ENCODE measurements at places on chromosomes 11 and 22.

DNA sequence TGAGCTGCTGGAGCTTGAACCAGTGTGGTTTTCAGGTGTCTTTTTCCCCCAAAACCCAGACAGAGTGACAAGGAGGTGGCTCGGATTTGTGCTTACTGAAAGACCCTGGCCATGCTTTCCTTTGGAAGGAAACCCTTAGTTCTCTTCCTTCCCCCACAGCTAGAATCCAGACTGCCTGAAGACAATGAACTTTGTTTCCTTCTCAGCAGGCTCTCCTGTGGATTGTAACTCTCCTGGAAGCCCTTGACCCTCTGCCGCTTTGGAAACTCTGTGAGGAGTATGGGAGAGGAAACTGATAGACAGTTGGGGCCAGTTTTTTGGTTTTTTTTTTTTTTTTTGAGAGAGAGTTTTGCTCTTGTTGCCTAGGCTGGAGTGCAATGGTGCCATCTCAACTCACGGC lies 62.1 kb upstream of the SESN3 start:
- DNase-seq: no peak

DNA sequence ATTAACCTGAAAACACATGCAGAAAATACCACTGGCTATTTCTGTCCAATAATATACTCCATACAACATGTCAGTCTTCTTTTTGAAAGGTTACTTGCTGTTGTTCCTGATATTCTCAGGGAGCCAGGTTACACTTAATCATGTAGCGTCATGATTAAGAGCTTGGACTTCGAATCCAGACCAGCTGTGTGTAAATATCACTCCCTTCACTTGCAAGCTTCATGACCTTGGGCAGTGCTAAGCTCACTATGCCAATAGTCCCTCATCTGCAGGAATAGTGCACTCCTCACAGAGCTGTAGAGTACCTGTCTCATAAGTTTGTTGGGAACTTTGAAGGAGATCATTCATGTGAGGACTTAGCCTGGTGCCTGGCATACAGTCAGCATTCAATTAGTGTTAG lies 1.9 kb downstream of the HTR3B start:
- DNase-seq: no peak

GRCh38 chr11:67498544-67498972 lies 6.6 kb downstream of the PITPNM1 start:
- DNase-seq: no peak

DNA sequence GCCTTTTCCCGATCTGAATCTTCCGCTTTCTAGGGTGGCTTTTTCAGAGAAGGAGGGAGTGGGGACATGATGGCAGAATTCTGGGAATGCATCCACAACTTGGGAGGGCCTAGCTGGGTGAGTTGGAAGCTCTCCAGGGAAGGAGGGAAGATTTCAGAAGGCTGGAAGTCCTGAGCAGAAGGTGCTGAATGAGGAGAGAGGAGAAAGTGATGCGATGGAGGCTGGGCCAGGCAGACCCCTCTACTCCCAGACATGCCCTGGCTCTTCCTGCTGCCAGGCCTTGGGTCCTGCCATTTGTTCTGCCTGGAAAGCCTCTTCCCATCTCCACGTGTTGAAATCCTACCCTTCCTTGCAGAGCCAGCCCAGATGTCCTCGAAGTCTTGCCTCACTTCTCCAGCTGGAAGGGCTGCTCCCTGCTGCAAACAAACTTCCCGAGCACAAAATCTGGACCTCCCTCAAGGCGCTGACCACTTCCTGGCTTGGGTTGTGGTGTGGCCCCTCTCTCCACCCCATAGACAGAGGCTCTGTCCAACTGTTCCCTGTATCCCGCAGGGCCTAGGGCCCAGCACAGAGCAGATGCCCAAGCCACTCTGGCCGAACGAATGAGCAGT lies 16.8 kb downstream of the LRRC32 start:
- DNase-seq: no peak

- no peak for DNase-seq
Measured at GRCh38 chr22:50694766-50695420, 22.3 kb downstream of the SHANK3 start.

- no peak for DNase-seq
Measured at GRCh38 chr11:127995921-127996320, 591.4 kb downstream of the ETS1 start.

DNA sequence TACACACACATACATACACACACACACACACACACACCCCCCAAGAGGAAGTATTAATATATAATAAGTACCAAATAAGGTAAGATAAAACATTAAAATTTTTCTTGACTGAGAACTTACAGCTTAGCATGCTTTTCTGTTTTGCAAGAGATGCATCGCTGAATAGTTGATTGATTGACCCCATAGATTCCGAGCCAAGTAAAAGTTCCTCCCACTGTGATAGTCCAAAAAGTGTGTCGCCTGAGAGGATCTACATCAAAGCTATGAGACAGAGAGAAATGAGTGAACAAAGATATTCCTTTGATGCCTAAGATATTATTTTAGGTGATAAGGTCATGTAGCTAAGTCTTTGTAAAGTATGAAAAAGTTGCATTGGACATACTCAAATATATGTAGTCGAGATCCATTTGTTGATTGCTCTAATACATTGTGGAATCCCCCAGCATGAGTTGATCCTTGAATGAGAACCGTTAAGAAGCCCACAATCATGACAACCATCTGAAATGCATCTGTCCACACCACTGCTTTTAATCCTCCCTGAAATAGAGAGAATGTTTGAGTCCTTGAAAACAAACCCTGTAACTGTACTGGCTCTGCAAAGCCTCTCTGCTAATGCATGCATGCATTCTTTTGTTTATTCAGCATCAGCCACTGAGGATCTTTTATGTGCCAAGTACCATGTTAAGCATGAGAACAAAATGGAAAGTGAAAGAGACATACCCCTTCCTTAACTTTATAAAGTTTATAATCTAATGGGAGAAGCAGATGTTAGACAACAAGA lies 18.3 kb downstream of the SLC5A12 start:
- DNase-seq: no peak

GRCh38 chr22:44739024-44739423 lies 13.4 kb upstream of the ARHGAP8 start:
- DNase-seq: no peak

DNA sequence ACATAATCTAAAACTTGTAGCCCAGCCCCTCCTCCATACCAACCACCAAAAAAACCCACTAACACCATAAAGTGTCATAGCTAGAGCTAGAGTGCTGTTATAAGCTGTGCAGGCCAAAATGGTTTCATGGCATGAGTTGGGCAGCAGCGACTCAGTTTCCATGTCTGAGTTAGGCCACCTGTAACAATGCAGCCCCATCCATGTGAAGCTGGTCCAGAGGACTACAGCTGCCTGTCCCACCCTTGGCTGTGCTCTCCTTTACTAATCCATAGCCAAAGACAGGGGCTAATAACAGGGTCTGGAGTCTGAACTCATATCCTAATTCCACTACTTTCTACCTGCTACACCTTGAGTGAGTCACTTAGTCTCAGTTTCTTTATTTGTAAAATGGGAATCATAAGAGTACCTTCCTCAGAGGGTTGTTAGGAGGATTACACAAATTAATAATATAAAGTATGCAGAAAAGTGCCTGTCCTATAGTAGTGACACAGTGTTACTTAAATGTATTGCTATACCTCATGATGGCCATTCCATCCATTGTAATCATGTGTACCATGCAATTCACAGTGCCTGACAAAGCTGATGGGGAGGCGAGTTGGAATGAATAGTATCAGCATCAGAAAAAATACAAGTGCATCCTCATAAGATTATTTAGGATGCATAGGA lies 20.6 kb downstream of the KCNQ1OT1 start:
- DNase-seq: no peak

DNA sequence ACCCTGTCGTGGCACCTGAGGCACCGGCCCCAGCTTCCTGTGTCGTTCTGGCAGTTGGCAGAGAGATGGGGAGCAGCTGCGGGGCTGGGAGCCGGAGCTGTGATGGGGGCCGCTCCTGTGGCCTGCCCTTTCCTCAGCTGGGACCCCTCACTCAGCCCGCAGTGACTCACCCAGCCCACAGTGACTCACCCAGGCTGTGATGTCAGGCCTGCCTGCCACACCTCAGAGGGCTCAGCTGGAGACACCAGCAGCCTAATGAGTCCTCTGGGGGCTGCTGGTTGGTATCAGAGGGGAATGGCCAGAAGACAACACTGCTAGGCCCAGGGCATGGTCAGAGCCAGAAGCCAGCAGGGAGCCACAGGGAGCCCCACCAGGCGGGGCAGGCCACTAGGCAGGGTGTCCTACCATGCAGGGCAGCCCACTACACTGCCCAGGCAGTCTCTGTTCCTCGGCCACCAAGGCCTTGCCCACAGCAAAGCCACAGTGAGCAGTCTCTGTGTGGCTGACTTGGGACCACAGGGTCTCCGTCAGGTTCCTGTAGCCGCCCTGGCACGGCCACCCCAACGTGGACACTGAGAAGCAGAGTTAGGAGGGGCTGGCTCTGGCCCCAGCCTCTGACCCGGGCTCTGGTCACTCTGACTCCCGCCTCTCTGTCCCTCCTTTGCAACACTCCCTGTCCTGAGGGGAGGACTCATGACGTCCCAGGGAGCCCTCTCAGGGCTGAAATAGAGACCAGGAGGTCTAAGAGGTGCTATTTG lies 4.2 kb upstream of the FXYD2 start:
- DNase-seq: no peak

GRCh38 chr11:84590106-84590505 lies 1037.0 kb downstream of the DLG2 start:
- no peak for DNase-seq

- no peak for DNase-seq
Measured at GRCh38 chr22:48700566-48701295, 1126.9 kb downstream of the BRD1 start.

DNA sequence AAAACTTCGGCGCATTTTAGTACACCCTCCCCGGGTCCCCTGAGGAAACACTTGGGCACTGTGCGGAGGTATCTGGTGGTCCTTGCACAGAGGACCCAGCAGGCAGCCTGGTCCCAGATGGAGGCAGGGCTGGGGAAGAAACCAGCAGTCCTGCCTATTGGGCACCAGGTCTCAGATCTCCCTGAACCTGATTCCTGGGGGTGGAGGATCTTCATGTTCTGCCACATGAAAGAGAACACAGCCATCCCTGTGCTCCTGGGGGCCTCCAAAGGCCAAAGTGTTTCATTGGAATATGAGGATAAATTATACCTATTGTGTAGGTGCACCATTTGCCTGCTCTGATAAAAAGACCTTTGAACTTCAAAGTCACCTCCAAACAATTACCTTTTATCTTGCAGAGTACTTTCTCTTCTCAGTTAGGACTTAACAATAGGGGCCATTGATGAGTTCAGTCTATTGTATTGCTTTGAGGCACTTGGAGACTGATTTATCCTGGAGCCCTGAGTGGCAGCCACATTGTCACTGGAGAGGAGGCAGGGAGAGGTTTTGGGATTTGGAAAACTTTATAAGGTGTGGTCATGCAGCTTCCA lies 1.8 kb downstream of the RCN1 start:
- DNase-seq: no peak

- DNase-seq: peak; percentile 55
Measured at GRCh38 chr22:38238519-38239071, 34.2 kb downstream of the TMEM184B start.

GRCh38 chr22:40211476-40212054 lies 33.8 kb downstream of the TNRC6B start:
- no peak for DNase-seq

GRCh38 chr11:86669424-86669823 lies 3.0 kb downstream of the ME3 start:
- DNase-seq: no peak

- no peak for DNase-seq
Measured at GRCh38 chr11:7573558-7574296, 59.9 kb downstream of the PPFIBP2 start.

GRCh38 chr11:117941163-117941707 lies 12.0 kb upstream of the TMPRSS13 start:
- DNase-seq: no peak

GRCh38 chr11:92782806-92783205 lies 186.6 kb upstream of the MTNR1B start:
- DNase-seq: no peak

- no peak for DNase-seq
Measured at GRCh38 chr11:1826552-1827094, 8.2 kb upstream of the SYT8 start.

- no peak for DNase-seq
Measured at GRCh38 chr11:83933008-83933407, 646.8 kb upstream of the CCDC90B start.

DNA sequence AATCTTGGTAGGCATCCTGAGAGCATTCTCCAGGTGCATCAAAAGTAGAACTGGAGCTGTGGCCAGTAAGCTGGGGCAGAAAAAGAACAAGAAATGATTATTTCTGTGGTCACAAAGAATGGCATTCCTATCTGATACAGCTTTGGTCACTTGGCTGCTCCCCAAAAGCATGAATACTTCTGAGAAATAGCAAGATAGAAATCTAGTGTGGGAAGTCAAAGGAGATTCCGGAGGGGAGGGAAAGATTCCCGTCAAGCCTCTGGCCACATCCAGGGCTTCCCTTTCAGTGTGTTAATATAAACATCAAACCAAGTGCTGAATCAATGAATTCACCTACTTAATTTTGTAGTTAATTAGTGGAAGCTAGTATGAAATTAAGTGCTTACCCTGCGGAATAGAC lies 1185.4 kb downstream of the LRRC4C start:
- no peak for DNase-seq

- no peak for DNase-seq
Measured at GRCh38 chr11:65862941-65863888, 3.0 kb downstream of the MUS81 start.

DNA sequence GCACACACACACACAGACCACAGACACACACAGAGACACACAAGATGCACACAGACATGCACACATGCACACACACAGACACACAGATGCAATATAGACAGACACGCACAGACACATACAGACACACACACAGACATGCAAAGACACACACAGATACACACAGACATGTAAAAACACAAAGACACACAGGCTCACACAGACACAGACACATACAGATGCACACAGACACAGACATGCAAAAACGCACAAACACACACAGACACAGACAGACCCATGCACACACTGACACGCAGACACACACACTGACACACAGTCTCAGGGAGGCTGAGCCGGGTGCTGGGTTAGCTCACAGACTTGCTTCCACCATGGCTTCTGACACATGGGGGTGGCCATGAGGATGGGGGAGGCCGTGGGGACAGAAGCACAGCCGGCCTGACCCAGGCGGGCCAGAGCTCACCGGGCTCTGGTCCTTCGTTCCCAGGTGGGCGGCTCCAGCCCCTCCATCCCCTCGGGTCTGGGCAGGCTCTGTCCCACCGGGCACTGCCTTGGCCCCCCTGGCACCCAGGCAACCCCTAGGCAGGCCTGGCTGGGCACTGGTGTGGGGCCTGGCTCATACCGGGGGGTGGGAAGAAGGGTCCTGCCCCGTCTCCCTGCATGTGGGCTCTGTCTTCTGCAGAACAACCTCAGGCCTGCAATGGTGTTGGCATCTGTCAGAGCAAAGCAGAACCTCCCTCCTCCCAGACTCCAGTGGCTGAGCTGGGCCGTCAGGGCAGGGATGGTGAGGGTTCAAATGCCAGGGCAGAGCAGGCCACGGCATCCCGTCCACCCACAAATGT lies 1489.5 kb downstream of the BRD1 start:
- DNase-seq: no peak

DNA sequence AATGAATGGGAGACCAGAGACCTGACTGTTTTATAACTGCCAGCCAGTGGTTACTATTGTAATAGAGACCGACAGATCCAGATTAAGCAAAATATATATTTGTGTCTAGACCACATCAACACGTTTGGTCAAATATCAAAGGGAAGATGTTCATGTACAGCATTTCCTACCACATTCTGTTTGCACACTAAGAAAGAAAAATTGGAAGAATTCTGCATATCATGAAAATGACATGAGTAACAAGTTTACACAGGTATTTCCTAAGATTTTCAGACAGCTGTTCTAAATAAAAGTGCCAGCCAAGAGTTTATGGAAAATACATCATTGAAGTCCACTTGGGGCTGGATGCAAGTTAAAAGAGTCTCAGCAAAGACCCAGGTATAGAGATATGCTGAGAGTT lies 145.5 kb upstream of the ANO3 start:
- no peak for DNase-seq
